ENCODE measurements at places on chromosomes 2 and 18.

- DNase-seq = no peak
Observed at GRCh38 chr2:196074631-196075030, 6.0 kb upstream of the DNAH7 start.

GRCh38 chr2:257429-257828 is 6.4 kb downstream of the SH3YL1 start:
- DNase-seq = no peak

- DNase-seq = no peak
Observed at GRCh38 chr18:32459361-32460101, 11.2 kb downstream of the GAREM1 start.

GRCh38 chr2:60439219-60439974 is 114.1 kb downstream of the BCL11A start:
- no peak for DNase-seq

DNA sequence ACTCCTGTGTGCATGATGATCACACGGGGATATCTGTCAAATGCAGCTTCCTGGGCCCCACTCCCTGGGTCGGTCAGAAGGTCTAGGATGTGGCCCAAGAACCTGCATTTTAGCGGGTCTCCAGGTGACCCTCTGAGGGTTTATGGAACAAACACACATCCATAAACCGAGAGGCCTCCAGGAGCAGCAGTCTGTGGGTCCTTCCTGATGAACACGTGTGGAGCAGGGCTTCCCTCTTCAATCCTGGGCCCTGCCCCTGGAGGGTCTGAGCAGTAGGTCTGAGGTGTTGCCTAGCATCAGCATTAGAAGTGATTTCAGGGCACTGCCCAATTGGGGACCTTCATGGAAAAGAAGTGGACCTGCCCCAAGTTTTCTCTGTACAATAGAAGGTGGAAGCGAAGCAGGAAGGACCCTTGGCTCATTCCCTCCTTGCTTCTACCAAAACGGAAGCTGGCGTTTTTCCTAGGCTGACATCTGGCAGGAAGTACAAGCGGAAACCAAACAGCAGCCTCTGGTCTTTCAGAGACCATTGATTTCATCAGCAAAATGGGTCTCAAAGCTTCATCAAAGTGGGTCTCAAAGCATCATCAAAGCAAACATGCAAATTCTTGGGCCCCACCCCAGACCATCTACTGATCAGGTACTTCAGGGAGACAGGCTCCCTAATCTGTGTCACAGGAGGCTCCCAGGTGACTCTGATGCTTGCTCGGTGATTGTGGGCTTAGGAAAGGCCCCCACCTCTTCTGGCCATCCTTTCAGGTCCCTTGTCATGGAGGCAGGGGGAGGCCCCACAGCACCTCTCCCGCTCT is 30.7 kb downstream of the INO80C start:
- DNase-seq = no peak

- no peak for DNase-seq
Observed at GRCh38 chr18:29321561-29321960, 1144.6 kb upstream of the CDH2 start.

DNA sequence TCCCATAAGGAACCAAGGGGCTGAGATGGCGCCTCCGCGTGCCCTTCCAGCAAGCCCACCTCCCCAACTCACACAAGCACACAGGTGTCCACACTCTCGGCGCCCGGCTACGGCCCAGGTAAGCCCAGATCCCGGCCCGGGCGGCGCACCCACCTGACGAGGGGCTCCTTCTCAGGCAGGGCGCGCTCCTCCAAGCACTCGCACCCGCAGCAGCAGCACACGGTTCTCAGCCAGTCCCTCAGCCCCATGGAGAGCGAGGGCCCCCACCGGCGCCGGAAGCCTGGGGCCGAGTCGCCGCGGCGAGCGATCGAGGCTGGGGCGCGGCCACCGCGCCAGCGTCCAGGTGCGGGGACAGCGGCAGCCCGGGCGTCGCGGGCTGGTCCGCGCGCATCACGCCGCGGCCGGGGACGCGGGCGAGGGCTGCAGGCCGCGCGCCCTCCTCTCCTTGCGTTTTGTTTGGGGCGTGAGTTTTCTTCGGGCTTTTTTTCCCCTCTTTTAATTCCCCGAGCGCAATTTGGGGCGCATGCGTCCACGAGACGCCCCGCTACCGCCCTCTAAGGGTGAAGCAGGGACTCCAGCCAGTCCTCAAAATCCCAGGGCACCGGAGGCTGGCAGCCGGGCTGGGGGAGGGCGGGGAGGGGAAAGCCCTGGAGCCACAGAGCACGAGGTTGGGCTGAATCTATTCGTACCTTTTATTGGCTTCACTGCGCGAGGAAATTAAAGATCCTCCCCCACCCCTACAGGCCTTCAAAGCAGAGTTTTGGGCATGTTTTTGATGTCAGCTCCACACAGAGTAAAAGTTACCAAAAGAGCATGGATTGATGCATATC is at the start of gene MREG:
TSS of gene MREG (minus strand) at position 472 of the 830 bp plus-strand sequence. CDS start at position 248, 224 bp downstream.
- peak; percentile 56 for DNase-seq

GRCh38 chr2:32976409-32977063 is 29.8 kb downstream of the LTBP1 start:
- no peak for DNase-seq

- no peak for DNase-seq
Observed at GRCh38 chr2:38174131-38174530, 98.2 kb upstream of the CYP1B1 start.

DNA sequence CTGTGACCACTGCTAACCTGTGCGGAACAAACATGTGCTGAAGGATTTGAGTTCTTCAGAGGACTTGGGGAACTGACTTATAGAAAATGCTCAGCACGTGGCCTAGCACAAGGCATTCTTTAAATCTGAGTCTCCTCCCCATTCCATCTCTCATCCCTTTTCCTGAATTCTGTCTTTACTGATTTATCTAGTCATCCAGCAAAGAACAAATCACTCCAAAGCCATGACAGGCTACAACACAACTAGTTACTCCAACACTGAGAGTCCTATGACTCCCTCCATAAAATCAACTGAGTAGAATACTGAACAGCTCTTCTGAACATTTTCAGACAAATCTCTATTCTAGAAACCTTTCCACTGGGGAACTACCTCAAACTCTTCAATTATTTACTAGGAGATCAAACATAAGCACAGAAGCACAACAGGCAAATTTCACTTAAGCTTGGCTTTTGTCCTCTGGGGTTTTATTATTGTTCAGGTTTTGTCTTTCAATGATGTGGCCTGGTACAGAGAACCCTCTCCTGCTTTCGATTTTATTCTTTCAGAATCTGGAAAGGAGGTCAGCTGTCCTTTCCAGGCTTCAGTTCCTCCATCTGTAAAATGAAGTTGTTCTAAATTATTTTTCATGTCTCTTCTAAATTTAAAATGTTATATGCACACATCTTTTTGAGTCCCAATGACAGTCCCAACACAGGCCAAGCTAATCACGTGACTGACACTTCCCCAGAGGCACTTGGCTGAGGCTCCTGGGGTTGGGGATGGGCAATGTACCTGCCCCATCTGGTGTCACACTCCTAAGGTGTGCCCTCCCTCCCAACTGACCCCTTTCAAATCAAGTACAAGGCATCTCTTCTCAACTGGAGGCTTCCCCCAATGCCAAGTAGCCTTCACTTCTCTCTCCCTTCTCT is 31.8 kb downstream of the RNU4ATAC start:
- no peak for DNase-seq

GRCh38 chr2:26847655-26848335 is at the start of gene DPYSL5:
Gene DPYSL5 (plus strand): TSS chr2:26848132. CDS start chr2:26898500, 50,368 bp downstream.
- peak; percentile 90 for DNase-seq

- DNase-seq = no peak
Observed at GRCh38 chr18:55219823-55220222, 260.6 kb upstream of the CCDC68 start.

DNA sequence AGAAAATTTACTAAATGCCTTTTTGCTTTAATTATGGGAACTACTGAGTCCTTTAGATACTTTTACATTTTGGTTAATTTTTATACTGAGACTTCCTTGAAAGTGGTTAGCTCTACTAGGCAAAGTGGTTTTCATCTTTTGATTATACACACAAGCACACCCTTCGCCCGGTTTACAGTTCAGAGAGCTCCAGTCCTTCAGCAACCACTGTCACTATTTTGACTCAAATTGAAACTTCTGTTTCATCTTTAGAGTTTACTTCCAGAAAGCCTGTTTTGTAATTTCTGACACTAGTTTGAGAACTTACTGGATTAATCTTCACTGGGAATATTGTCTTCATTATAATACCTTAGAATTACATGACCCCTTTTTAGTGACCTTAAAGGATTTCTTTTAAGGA is 140.3 kb upstream of the FOSL2 start:
- no peak for DNase-seq

GRCh38 chr2:39730685-39731302 is 48.3 kb downstream of the THUMPD2 start:
- peak; percentile 25 for DNase-seq

DNA sequence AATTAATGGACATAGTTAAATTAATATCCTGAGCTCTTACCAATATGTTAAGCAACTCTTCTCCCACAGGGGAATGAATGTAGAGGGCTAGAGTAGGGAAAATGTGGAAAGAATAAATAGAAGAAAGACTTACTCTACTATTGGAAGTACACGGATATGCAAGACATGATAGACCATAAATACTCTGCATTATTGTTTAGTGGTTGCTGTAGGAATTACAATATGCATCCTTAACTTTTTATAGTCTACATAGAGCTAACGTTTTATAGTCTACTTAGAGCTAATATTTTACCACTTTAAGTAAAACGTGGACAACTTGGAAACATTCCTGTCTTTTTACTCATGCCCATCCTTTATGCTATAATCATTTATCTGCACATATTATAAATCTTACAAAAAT is 163.8 kb upstream of the GALNT5 start:
- DNase-seq = no peak

DNA sequence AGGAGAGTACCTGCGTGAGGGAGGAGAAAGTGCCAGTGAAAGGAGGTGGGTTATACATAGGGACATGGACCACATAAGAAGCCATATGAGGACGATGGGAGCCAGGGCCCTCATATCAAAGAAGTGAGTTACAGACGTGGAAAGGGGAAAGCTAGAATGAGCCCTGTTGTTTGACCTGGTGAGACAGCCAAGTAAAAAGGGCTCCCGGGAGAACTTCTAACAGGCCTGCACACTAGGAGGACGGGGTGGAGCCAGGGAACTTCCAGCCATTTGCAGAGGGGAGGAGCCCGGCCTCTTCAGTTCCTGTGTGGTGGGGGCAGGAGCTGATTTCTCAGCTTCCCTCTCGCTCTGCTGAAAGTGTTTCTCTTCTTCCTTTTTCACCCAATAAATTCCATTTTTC is 84.1 kb upstream of the SLC66A3 start:
- no peak for DNase-seq

DNA sequence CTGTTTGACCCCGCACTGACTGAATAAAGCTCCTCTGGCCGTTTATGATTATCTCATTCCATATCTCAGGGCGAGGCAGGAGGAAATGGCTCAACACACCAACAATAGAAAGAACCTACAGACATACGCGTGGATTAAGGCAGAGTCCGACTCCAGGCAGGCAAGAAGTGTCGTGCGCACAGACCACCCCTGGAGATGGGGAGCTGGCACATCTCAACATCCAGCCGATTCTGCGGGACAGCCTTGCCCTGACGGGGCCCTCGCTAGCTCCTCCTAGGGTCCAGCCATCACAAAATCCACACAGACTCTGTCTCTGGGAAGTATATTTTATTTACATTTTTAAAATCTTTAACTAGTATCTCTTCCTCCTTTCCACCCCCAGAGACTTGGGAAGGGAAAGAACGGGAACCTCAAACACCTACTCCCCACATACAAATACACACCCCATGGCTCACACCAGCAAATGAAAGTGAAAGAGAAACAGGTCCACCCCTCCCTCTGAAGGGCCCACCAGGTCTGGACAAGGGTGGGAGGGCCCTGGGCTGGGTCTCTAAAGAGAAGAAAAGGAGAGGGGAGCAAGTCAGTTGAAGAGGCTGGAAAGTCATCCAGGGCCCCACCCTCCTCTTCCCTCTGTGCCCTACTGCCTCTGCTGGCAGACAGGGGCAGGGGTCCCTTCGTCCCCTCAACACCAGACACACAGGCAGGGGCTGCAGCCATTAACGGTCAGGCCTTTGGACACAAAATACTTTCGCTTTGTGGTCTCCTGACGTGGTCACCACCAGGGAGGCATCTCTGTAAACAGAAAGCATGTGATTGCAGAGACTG is 3.2 kb downstream of the GPBAR1 start:
- DNase-seq = no peak

DNA sequence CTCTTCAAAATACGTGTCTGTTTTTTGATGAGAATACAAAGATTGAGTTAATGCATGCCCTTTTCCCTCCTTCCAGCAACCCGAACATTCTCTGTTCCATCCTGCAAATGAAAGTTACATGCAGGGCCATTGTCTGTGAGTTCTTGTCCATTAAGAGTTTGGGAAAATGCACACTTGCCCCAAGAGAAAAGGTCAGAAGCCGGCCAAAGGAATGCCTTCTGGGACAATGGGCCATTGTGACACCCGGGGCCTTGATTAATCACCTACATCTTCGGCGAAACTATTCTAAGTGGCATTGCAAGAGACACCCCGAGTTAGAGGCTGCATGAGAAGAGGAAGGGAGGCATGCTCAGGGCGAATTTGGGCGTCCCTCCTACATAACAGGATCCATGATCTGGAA is 73.7 kb upstream of the COPS8 start:
- DNase-seq = no peak

GRCh38 chr2:84838434-84839145 is 42.3 kb downstream of the TRABD2A start:
- DNase-seq = no peak

GRCh38 chr2:32135409-32135808 is 30.3 kb upstream of the SLC30A6 start:
- DNase-seq = no peak

DNA sequence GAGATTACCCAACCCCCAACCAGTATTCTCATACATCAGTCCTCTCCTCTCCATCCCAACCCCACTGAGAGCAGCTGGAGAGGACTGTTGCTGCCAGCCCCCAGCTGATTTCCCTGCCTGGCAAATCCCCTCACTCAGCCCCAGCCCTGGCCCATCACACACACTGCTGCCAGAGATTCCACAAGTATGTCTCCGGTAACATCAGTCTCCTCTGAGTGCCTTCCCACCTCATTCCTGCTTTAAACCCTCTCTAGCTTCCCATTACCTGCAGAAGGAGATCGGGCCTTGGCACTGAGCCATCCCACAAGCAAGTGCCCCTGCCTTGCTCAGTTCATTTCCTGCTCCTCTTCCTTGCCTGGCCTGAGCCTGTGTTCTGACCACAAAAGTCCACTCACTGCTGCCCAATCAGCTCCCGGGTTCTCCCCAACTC is 50.6 kb upstream of the ZFP36L2 start:
- DNase-seq = no peak

DNA sequence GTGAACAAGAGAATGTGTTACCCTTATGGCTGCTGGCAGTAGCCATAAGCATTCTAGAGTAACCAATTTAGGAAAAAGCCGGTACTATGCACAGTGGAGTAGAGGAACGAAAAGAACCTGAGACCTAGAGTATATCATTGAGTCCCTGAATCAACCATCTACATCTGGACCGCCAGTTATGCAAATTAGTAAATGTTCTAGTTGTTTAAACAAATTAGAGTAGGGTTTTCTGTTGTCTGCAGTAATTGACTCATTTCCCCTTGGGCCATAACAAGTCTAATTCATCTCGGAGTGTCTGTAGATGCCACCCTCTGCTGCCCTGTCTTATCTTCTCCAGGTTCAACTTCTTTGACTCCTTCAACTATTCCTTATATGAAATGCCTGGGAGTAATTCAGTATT is 60.1 kb upstream of the CAPN13 start:
- no peak for DNase-seq

All from NCI-H748 treated with DMSO at 0.1 percent for 48 hours (cell line).